ENCODE measurements at places on chromosomes 5 and 9.

DNA sequence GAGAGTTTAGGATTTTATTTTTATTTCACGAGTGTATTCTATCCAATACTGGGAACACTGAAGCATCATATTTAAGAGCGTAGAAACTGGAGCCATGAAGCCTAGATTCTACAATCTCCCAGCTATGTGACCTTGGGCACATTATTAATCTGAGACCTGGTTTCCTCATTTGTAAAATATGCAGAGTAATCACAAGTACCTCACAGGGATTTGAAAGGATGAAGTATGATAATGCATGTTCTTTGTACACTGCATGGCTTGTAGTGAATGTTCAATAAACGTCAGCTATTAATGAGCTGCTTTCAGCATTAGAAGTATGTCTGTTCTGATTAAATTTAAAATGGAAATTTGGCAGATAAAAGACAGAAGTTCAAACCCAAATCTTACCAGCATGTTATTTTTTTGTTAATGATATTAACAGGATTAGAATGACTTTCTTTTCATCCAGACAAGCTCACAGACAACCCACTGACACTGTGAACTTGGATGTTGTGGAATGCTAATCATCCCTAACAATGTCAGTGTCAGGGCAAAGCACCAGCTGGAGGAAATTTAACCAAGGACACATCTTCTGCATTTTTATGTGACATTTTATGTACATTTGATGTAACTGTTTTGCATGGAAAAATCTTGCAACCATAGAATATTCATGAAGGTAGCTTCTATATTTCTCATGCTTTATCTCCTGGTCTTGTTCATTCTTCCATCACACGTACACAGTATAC lies 27.1 kb upstream of the CTXN3 start:
- no peak for DNase-seq

DNA sequence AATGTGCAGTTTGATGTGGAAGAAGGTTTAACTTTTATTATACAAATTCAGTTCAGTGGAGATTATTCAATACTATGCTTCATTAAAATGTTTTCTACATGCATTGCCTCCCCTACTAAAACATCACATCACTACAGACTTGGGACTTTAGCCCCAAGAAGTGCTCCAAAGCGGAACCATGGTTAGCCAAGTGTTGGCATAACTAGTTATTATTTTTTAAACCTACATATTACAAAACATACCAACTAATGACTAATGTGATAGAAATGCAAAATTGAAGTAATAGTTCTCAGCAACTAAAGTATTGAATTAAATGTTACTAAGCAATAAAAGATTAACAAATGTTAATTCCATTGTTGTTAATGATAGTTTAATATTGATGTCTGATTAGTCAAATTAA lies 74.5 kb downstream of the XRCC4 start:
- DNase-seq = no peak

DNA sequence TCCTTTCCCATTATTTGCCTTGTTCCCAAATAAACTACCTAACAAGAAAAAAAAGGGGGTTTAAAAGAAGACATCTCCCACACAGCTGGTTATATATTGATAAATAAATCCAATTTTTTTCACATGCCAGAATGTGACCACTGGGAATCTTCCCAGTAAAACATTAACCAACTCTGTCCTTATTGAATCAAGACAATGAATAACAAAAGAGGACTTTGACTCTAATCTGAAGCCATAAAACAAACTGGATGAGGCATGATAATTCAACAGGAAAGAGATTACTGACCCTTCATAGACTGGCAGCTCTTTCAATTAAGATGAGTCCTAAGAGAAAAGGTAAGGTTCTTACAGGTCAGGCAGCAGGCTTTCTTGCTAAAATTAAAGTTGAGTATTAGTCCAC lies 165.8 kb upstream of the CDH6 start:
- DNase-seq = no peak

GRCh38 chr9:89420397-89421178 lies 77.3 kb downstream of the SEMA4D start:
- no peak for DNase-seq

GRCh38 chr9:128946571-128947276 lies 679 bp downstream of the DOLK start:
- no peak for DNase-seq

DNA sequence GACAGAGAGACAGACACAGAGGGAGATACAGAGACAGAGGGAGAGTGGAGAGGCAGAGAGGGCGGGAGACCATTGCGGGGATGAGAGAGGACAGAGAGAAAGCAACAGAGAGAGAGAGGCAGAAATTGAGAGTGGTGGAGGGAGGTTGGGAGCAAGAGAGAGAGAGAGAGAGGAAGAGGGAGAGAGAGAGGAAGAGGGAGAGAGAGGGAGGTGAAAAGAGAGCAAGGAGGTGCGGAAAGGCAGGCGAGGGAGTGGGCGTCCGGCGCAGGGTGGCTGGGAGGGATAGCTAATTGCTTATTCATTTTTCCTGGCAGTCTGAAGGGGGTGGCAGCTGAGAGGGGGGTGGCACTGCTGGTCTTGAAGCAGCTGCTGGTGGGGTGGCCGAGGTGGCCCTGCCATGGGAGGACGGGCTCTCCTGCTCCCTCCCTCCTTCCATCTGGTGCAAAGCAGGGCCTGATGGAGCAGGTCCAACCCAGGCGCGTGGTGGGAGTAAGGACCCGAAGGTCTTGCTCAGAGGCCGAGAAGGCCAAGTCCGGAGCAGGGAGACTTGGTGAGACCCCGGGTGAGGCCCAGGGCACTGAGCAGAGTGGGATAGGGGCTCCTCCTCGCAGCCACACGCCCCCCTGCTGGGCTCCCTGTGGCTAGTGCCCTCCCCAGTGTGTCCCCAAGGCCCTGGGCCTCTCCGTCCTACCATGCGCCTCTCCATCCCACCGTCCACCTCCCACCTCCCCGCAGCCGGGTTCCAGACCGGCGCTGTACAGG lies 25.3 kb upstream of the RNU6ATAC start:
- no peak for DNase-seq

- DNase-seq = no peak
Measured at GRCh38 chr9:135701067-135701958, 672 bp upstream of the KCNT1 start.

- DNase-seq = no peak
Measured at GRCh38 chr9:33468215-33468730, 5.5 kb downstream of the NOL6 start.

DNA sequence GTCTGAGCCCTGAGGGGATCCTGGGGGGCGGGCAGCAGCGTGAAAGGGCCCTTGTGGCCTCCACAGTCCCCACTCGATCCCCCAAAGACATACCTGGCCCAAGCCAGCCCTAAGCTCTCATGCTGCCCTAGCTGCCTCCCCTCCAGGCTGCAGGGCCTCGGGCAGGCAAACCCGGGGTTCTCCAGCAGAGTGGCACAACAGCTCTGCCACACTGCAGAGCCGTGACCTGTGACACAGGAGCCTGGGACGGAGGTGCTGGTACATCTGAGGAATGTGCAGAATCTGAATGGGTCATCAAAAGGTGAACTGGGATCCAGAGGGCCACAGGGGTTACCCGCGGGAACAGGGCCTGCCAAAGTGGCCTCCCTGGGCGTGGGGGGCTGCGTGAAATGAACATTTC lies 163.2 kb downstream of the DAB2IP start:
- no peak for DNase-seq

DNA sequence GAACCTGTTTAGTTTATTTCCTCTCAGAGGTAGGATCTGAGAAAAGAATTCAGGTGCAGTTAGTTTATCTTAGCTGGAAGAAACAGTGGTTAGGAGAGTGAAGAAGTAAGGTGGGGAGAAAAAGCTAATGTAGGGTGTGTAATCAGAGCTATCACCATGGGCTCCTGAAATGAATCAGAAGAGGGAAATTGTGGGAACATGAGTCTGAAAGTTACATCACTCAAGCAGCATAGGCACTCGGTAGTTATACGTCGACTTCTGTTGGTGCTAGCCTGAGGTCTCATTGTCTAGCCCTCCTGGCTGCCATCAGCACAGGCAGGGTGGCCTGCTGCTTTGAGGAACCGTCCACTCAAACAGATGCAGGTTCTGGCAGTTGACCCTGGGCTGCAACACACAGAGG lies 56.7 kb upstream of the NPR3 start:
- no peak for DNase-seq

DNA sequence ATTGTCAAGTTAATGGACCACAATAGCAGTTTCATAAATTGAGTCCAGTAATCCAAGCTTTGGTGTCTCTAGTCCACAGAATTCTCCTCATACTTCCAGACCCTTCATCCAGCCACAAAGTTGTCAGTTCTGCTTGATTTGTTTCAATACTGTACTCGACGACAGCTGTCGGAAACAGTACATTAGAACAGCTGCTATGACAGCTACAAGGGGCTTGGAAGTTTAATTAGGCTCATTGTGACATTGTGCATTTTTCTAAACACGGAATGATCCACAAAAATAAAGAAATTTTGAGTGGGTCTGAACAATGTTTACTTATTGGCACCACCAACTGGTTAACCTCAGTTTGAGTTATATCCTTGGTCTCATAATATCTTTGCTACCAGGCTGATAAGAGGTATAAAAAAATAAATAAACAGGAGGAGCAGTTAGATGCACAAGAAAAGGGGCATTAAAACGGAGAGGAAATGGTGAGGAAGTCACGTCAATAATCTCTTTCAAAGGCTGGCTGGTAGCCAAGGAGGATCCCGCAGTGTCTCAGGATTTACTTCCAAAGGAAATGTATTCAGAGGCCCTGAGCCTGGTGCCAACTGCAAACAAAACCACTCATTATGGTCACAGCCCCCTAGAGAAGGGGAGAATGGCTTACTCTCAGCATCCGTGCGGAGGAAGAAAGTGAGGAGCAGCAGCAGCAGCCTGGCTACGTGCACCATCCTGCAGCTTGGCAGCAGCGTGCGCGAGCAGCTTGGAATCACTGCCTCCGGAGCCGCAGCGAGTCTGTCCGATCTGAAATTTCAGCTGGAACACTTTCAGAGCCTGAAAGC lies 933.8 kb upstream of the DMAC1 start:
- DNase-seq = no peak

- DNase-seq = no peak
Measured at GRCh38 chr9:77384406-77384805, 207.1 kb downstream of the VPS13A start.

DNA sequence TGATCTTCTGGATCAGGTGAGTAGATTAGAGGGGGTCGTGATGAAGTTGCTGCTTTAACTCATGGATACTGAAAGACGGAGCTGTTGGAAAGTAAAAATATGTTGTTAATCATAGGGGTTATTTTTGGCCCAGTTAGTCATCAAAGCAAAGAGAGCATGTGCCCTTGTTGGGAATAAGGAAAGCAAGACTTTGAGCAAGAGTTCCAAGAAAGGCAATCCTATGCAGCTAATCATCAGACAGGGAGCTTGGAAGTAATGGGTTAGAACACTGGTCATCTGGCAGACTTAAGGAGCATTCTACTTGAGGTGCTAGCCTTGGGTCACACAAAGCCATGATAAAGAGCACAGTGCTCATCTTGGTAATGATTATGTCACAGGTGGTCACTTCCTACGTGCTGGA lies 18.3 kb downstream of the ASPN start:
- DNase-seq = no peak

GRCh38 chr9:114417511-114417910 lies 29.7 kb upstream of the AKNA start:
- DNase-seq = no peak

DNA sequence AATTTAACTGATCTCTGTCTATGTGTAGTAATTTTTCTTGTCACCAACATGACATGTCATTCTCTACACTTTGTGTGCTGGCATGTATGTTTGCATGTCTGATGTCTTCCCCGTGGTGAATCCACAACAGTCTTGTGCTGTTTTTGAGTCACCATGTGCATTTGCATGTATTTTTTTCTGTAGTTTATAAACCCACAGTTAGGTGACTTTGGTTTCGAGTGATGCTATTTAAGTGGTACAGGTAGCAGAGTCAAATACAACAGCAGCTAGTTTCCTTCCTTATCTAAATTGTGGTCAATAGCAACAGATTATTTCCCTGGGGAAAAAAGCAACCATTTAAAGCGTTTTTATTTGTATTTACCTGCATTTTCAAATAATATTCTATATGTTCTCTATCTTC lies 89.9 kb upstream of the FSD1L start:
- no peak for DNase-seq

DNA sequence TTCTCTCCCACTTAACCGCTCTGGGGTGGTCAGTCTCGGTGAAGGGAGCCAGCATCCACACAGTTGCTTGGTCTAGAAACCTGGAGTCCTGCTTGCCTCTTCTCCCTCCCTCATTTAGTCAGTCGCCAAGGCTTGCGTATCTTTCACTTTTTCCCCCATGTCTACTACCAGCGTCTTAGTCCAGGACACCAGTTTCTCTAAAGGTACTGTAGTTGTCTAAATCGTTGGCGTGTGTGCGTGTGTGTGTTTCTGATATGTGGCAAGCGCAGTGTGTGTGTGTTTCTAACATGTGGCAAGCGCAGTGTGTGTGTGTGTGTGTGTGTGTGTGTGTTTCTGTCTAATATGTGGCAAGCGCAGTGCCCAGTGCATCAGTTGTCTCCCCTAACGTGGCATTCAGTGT lies 641 bp downstream of the ATP6V1G1 start:
- DNase-seq = no peak

All from KG1 (cell line).